ENCODE measurements at places on chromosomes 7 and 10.

- no peak for DNase-seq
Measured at GRCh38 chr7:39428221-39428620, 138.0 kb upstream of the YAE1 start.

DNA sequence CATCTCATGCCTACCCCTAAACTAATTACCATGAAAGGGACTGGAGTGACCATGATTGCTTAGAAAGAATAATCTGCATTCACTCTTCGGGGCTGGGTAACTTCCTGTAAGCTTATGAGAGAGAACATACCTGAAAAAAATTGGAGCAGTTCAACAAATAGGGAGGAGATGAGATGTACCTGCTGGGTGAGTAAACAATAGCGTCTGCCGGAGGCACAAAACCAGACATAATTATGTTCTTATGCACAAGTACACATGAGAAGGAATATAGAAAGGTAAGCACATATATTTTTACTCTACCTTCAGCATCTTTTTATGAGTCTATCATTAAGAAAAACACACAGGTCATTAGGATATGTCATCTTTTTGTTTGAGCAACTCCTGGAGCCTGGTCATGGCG lies 224.6 kb upstream of the FERD3L start:
- no peak for DNase-seq

- no peak for DNase-seq
Measured at GRCh38 chr7:17584822-17585221, 286.4 kb downstream of the AHR start.

DNA sequence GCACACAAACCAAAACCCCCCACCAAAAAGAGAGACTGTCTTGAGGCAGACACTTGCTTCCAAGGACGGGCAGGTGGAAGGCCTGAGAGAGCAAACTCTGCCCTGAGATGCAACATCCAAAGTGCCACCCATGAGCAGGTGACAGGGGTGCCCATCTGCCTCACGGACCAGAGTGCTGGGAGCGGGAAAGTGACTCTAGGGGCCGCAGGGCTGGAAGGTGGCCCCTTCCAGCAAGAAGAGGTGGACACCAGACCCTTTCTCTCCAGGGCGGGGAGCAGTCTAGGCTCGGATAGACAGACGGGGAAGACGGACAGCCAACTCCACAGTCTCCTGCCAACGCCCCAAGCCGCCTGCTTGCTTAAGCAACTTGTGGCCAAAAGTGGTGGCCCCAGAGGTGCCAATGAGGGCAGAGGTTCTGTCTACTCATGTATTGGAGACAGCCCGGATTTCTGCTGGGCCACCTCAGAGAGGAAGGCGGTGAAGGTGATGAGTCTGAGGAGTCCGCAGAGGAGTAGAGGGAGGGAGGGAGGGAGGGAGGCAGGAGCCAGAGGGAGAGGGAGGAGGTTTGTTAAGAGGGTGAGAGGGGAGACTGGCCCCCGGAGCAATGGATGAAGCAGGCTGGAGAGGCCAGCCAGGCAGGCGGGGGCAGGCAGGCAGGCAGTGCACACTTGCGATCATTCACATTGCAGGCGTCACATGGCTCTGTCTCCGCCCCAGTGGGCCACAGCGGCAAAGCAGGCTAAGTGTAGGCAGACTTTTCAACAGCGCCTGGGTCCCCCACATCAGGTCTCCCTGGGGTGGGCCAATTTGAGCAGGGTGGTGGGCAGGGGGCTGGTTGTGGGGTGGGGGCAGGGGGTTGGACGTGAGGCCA lies 65.6 kb downstream of the SLC29A4 start:
- DNase-seq = no peak

GRCh38 chr7:4849390-4849789 lies 12.4 kb downstream of the PAPOLB start:
- peak; percentile 11 for DNase-seq

- DNase-seq = no peak
Measured at GRCh38 chr7:70237256-70237655, 639.0 kb downstream of the AUTS2 start.

DNA sequence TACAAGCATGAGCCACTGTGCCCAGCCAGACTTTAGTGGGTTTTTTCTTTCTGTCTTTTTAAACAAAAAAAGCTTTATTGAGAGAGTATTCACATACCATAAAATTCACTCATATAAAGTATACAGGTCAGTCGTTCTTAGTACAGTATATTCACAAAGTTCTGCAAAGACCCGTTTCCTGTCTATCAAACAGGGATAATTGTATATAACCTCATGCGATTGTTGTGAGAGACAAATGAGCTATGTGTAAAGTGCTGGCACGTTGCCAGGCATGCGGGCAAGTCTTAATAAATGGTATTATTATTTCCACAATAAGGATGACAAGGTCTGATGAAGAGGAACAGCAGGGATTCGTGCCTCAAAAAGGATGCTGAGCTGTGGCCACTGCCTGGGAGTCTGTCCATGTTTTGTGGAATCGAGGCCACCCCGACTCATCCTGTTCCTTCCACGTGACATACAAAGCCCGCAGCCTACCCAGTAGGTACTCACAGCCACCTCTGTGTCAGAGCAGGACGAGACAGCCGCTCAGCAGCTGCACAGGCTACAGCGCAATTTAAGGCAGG lies 51.6 kb downstream of the SMKR1 start:
- DNase-seq = no peak

GRCh38 chr7:141430455-141431139 lies 120.6 kb upstream of the AGK start:
- no peak for DNase-seq

- no peak for DNase-seq
Measured at GRCh38 chr10:110556296-110556695, 11.2 kb upstream of the SMC3 start.

GRCh38 chr10:31912898-31913850 lies 15.5 kb downstream of the ARHGAP12 start:
- DNase-seq = no peak

- DNase-seq = no peak
Measured at GRCh38 chr7:24503506-24503905, 69.7 kb upstream of the PALS2 start.

DNA sequence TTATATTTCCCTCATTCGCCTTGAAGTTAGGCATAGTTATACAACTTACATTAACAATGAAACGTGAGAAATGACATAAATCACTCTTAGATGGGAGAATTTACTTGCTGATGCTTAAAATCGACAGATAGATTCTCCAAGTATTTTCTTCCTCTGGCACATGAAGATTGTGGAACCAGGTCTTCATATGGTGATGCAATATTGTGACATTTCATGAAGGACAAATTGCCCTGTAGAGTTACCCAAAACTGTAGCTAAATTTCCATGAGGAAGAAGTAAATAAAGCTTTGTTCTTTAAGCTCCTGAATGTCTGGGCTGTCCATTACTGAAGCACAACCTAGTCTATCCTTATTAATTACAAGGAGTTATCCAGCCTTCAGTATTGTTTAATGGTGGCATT lies 353.1 kb downstream of the THSD7A start:
- peak; percentile 61 for DNase-seq

GRCh38 chr10:110010486-110011378 lies 2.9 kb downstream of the ADD3 start:
- no peak for DNase-seq

- DNase-seq = peak; percentile 86
Measured at GRCh38 chr7:74026903-74027682, 880 bp upstream of the ELN start.

DNA sequence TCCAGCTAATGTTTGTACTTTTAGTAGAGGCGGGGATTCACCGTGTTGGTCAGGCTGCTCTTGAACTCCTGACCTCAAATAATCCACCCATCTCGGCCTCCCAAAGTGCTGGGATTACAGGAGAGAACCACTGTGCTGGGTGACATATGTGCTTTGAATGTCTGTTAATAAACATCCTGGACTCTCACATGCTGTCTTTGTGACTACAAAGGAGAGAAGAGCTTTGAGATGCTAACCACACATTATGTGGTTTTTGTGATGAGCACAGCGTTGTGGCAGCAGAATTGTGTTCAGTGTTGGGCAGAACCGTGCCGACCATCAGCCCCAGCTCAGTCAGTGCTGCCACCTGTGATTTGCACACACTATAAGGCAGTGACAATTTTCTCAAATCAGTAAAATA lies 500.1 kb upstream of the KLF6 start:
- DNase-seq = no peak

GRCh38 chr7:14047709-14048399 lies 58.4 kb upstream of the ETV1 start:
- peak; percentile 78 for DNase-seq

DNA sequence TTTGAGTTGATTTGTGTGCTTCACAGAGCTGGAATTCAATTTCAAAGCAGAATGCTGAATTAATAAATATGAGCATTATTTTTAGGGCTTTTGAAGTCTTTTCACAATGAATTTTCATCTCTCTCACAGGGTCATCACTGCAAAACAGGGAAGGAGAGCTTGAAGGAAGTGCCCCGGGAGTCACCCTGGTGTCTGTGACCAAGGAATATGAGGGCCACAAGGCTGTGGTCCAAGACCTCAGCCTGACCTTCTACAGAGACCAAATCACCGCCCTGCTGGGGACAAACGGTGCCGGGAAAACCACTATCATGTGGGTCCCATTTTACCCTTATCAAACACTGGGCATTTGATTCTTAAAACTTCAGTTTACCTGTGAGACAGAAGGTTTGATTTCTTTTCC lies 217.7 kb downstream of the ABCA13 start:
- DNase-seq = no peak

DNA sequence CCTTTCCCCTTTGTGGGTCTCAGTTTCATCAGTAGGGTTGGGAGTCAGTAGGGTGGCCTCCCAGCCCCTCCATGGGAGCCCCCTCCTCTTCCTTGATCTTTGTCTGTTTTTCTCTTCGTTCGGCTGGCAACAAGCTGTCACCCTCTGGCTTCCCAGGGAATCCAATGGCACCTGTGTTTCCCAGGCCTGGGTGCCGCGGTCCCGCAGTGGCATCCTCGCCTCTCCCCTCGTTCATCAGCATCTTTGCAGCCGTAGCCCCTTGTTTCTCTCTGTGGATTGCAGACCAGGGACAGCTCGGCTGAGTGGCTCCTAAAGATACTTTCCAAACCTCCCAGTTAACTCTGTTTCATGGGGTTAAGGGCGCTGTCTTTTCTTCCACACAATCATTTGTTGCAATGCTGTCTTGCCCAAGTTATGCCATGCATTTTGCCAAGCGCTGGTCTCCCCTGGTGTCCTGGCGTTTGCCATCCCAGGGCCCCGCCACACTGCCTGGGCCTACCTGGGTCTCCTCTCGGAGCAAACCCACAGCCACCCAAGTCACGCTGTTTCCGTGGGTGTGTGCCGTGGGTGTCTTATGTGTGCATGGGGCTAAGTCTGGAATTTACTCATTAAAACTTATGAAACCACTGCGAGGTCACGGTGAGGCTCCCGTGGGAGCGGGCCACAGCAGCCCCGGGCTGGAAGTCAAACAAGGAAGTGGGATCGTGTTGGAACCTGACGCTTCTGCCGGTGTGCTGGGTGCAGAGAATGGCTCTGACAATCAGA lies 189.4 kb upstream of the SHH start:
- no peak for DNase-seq

DNA sequence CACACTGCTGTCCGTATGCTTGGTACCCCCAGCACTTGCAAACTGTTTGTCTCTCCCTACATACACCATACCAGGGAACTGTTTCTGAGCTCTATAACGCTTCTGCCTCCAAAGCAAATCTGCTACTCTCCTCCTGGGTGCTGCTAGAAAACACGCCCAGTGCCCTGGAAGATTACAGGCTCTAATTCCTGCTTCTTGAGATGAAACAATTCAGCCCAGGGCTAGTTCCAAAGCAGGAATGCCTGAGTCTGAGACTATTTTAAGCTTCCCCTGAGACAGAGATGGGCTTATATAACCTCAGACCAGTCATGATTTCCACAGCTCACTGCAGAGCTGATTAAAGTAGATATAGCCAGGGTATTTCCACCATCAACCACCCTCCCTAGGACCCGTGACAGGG lies 327.1 kb downstream of the GPR158 start:
- DNase-seq = no peak

GRCh38 chr7:138276891-138277290 lies 183.2 kb upstream of the TRIM24 start:
- no peak for DNase-seq

DNA sequence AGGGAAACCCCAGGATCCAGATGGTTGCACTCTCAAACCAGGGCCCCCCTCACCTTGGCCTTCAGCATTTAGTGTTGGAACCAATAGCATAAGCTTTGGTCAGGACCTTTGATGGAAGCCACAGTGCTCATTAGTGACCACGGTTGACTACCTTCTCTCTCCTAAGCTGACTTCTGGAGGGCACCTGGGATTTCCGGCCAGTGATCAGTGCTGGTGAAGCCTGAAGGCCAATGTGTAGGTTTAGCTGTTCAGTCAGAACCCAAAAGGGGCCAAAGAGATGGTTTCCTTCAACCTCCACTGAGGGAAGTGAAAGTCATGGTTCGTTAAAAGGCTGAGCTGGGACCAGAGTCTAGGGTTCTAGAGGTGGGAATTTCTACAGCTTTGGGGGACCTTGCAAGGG lies 46.4 kb downstream of the TCF7L2 start:
- DNase-seq = no peak

- no peak for DNase-seq
Measured at GRCh38 chr7:116292381-116292780, 82.0 kb downstream of the TES start.

DNA sequence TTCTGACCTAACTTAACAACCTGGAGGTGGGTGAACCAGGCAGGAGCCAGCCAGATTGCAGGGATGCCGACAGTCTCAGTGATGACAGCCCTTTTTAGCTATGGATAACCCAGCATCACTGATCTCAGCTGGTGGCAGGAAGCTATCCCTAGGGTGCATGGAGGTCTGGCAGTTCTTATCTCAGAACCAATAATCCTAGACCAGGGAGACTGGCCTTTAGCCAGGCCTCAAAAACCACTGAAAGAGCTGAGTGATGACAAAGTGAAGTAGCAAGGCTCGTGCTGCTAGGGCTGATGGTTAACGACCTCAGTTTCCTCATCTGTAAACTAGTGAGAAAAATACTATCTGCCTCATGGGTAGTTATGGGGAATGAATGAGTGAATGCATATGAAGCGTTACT lies 112.5 kb downstream of the RALA start:
- DNase-seq = peak; percentile 68

- DNase-seq = peak; percentile 84
Measured at GRCh38 chr10:97332591-97333350, 1.8 kb downstream of the FRAT2 start.

DNA sequence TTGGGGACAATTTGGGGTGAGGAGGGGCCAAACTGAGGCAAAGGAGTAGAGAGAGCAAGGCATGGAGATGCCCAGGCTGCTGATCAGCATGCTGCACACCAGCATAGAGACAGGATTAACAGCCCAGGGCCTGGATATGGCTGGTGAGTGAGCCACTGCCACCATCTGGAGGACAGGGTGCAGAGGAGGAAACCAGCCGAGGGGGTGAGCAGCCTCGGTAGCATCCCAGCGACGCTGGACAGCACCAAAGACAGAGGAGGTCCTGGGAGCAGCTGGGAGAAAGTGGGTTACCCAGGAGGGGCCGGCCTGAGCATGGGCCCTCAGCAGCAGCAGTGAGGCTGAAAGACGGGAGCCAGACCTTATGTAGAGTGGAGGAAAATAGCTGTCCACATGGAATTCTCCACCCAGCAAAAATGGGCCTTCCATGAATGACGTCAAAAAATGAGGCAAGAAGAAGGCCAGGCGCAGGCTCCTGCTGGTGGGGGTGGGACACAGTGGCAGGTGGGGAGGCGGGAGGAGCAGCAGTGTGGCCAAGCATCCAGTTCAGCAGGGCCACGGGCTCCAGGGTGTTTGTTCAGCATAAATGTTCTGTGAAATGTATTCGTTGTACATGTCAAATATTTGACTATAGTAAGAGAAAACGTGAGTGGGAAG lies 16.7 kb downstream of the RET start:
- peak; percentile 44 for DNase-seq

- DNase-seq = no peak
Measured at GRCh38 chr7:51732951-51733350, 416.3 kb upstream of the COBL start.
